CD4-positive, alpha-beta T cell treated with Interleukin-15 for 1 hour (primary cell): ENCODE measurements at places on chromosomes 2 and 18.
A peak's percentile ranks its signal among the peaks of the same experiment; 100 is the strongest.

GRCh38 chr18:62413206-62413605 lies 88.1 kb downstream of the TNFRSF11A start:
- DNase-seq = no peak

DNA sequence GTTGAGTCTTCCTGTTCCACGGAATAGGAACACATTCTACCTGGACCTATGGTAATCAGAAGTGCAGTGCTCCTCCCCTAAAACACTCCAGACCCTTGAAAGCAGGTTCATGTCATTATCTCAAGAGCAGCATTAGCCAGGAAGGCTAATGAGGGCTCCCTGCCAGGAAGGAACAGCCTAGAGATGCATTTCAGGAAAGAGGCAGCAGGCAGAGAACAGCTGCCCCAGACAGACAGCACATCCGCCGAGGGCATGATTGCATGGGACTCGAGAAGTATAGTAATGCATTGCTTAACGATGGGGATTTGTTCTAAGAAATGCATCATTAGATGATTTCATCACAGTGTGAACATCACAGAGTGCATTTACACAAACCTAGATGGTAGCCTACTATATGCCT lies 171.5 kb downstream of the ALK start:
- DNase-seq = no peak

DNA sequence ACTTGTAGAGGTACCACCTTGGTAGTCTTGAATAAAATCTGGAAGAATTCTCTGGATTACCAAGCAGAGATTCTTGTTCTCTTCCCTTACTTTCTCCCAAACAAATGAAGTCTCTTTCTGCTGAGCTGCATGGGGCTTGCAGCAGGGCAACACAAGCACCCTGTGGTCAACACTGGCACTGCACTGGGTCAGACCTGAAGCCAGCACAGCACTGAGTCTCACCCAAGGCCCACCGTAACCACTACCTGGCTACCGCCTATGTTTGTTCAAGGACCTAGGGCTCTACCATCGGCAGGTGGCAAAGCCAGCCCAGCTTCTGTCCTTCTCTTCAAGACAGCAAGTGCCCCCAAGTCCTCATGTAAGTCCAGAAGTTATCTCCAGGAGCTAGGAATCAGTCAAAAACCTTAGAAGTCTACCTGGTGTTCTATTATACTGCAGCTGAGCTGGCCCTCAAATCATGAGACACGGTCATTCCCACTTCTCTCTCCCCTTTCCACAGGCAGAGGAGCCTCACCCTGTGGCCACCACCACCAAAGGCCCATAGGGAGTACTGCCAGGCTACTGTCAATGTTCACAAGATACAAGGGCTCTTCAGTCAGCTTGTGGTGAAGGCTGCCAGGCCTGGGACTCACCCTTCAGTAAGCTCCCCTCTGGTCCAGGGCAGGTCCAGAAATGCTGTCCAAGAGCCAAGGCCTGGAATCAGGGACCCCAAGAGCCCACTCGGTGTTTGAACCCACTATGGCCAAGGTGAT lies 18.4 kb downstream of the VPS54 start:
- DNase-seq = no peak

- peak; percentile 37 for DNase-seq
Observed at GRCh38 chr2:169961911-169962310, 134.7 kb downstream of the UBR3 start.

DNA sequence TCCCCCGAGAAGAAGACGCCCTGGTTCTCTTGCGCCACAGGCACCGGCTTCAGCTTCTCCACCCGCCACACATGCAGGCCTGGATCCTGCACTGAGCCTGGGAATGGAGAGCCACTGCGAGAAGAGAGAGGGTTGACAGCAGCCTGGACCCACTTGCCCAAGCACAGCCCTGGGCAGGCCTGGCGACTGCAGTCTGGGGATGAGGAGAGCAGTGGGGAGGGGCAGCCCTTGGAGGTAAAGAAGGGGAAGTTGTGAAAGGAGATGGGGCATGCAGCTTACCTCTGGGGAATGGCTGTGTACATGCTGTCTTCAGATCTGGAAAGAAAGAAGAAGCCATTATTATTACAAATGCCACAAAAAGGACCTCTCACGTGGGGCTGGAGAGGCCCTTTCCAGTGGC lies 8.3 kb downstream of the CAPG start:
- DNase-seq = no peak

- no peak for DNase-seq
Observed at GRCh38 chr18:49082714-49083688, 132.2 kb upstream of the SMAD7 start.

GRCh38 chr18:40651163-40651562 lies 1303.9 kb upstream of the PIK3C3 start:
- DNase-seq = no peak

DNA sequence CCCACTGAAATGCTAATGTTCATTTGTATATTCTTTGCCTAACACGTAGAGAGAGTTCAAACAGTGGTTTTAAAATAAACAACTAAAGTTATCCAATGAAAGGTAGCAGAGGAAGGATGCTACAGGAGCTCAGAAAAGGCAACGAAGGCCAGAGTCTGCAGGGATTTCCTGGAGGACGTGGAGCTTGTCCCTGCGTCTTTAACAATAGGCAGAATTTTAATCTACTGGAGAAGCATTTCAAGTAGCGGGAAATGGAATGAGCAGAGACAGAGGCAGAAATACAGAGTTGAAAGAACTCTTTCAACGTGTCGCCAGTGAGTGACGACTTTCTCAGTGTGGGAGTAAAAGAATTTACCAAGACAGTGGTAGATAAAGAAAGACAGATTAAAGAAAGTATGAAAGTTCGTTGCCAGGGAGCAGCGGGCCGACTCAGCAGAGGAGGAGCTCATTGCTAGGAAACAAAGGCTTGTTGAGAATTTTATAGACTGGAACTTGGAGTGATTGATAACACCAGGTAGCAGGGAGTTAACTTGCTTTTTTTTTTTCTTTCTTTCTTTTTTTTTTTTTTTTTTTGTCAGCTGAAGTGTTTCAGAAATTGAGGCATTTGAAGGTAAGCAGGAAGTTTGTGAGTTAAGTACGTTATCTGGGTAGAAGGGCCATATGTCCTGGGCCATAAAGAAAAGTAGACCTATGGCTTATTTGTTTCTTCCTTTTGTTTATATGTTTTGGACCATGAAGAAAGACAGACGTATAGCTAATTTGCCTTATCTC lies 625 bp upstream of the NBAS start:
- DNase-seq = no peak

GRCh38 chr2:9260464-9260918 lies 53.9 kb downstream of the ASAP2 start:
- no peak for DNase-seq
